ENCODE measurements at places on chromosomes 7 and 10.

- peak; percentile 96 for DNase-seq
Measured at GRCh38 chr7:26658389-26659084, 205.9 kb downstream of the SKAP2 start.

DNA sequence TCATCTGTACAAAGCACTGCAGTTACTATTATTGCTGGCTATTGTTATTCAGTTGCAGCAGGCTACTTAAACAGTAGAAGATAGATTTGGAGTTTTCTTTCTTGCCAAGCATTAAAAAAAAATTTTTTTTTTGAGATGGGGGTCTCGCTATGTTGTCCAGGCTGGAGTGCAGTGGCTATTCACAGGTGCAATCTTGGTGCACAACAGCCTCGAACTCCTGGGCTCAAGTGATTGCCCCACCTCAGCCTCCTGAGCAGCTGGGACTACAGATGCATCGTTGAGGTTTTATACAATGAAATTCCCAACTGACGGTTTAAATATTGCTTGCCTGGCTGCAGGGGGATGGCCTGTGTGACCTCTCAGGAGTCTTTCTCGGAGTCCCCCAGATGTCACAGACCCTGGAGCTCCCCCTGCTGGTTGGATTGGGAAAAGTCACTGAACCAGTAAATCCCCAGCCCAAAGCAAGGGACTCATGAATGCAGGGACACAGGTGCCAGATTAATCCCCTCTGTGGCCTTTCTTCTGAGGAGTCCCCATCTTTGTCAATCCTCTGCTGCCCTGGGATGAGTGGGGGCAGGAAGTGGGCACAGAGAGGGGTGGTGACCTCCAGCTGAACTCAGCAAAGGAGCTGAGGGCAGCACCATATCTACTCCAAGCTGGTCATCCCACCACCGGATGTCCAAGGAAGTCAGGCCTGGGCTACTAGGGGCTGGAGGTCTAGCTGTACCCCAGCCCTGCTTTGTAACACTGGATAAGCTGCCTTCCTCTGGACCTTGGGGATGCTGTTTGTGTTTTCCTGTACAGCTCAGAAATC, 149.6 kb downstream of the C10orf105 start:
- DNase-seq, result peak; percentile 2

- DNase-seq, result no peak
Measured at GRCh38 chr7:157276731-157277562, 59.9 kb upstream of the DNAJB6 start.

DNA sequence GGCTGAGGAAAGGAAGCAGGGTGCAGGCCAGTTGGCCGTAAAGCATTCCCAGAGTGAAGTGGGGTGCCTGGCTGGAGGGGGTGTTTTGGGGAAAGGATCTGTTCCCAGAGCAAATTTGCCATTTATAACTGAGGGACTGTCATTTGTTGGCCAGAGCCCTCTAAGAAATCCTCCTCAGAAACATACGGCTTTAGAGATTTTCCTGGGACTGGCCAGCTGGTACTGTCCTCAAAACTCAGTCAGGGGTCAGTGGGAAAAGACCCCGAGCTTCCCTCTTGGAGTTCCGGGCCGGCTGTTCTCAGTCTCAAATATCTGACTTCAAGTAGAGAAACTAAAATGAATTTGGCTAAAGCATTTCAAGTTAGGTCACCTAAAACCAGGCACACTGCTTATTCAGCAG, 55.9 kb downstream of the ETV1 start:
- no peak for DNase-seq

DNA sequence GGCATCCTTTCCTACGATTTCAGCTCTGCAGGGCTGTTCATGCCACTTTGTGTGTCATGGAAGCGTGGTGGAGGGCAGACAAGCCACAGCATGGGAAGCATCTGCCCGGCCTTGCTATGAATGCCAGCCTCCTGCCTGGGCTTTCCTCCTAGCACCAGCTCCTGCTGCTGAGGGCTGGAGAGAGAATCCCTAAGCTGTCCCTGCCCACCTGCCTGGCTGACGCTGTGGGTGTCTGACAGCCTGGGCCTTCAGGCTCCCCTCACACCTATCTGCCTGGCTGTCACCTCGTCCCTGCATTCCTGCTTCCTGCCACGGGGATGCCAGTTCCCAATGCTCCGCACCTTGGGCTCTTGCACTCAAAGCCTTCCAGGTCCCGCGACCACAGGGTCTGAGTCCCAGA, 606.5 kb upstream of the MGMT start:
- no peak for DNase-seq

DNA sequence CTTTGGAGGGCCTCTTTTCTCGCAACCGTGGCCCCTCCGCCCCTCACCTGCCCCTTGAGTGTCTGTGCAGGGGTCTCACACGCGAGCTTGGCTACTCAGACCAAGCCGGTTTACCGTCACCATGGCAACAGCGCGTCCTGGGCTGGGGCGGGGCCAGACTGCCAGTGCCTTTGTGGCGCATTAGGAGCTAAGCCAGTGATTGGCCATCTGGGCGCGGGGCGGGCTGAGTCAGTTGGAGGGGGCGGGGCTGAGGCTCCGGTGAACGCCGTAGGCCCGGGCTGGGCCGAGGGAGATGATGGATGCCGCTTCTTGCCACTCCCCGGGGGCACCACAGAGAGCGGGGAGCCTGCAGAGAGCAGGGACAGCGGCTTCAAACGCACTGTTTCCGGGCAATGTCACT, 48.7 kb upstream of the FXYD4 start:
- DNase-seq, result no peak

- no peak for DNase-seq
Measured at GRCh38 chr10:118436742-118437141, 94.6 kb upstream of the FAM204A start.

DNA sequence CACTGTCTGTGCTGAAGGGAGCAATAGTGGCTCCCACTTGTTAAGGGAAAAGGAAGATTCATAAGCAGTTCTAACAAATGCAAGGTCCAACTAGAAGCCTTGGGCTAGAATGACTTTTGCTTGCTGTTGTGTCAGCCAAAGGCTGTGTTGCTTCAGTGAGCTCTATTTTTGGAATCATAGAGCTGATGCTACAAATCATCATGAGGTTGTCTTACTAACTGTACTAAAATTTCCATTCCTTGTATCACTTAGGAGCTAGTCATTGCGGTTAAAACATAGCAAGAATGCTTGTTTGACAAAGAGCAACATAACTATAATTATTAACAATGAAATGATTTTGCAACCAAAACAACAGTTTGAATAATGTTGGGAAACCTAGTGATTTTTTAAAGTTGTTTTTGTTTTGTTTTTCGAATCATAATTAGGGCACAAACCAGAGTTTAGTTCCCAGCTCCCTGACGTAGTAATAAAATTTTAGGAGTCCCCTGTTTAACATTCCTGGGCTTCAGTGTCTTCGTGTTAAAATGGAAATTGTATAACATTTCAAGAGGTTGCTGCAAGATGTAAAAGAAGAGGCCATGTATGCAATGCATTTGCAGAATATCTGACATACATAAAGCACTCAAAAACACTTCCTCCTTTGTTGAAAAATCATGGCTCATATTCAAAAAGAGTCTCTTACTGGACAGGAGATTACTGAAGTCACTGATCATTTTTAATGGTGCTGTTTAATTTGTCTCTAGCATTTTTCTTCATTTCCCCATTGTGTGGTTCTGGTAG, 183.4 kb downstream of the MACC1 start:
- DNase-seq, result no peak

- DNase-seq, result no peak
Measured at GRCh38 chr7:47026780-47027361, 555.0 kb downstream of the TNS3 start.

- no peak for DNase-seq
Measured at GRCh38 chr10:25614652-25615051, 319.4 kb upstream of the MYO3A start.

DNA sequence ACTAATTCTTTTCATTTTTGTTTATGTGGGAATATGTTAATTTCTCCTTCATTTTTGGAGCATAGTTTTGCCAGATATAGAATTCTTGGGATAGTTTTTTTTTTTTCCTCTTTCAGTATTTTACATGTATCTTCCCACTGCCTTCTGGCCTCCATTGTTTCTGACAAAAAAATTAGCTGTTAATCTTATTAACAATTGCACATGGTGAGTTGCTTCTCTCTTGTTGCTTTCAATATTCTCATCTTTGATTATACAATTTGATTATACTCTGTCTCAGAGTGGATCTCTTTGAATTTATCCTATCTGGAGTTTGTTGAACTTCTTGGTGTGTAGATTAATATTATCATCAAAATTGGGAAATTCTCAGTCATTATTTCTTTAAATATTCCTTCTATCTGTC, 41.4 kb upstream of the HABP2 start:
- DNase-seq, result no peak

- DNase-seq, result no peak
Measured at GRCh38 chr10:61169294-61169693, 225.3 kb upstream of the RHOBTB1 start.

- no peak for DNase-seq
Measured at GRCh38 chr10:48418189-48418788, 111.8 kb downstream of the MAPK8 start.

GRCh38 chr10:22803261-22803885, 89.0 kb upstream of the PIP4K2A start:
- no peak for DNase-seq

GRCh38 chr10:130889780-130890179, 421.7 kb downstream of the TCERG1L start:
- no peak for DNase-seq

- DNase-seq, result no peak
Measured at GRCh38 chr10:11336722-11337162, 274.7 kb downstream of the USP6NL start.

DNA sequence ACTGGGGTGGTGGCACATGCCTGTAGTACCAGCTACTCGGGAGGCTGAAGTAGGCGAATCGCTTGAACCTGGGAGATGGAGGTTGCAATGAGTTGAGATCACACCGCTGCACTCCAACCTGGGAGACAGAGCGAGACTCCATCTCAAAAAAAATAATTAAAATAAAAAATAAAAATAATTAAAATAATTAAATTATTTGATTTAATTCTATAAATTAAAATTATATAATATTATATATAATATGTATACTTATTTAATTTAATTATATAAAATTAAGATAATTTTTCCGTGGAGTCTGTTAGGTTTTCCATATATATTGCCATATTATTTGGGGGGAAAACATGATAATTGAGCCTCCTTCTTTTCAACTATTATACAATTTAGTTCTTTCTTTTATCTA, 12.0 kb downstream of the WIPF3 start:
- no peak for DNase-seq

- DNase-seq, result no peak
Measured at GRCh38 chr7:122577449-122578003, 121.4 kb downstream of the RNF133 start.

DNA sequence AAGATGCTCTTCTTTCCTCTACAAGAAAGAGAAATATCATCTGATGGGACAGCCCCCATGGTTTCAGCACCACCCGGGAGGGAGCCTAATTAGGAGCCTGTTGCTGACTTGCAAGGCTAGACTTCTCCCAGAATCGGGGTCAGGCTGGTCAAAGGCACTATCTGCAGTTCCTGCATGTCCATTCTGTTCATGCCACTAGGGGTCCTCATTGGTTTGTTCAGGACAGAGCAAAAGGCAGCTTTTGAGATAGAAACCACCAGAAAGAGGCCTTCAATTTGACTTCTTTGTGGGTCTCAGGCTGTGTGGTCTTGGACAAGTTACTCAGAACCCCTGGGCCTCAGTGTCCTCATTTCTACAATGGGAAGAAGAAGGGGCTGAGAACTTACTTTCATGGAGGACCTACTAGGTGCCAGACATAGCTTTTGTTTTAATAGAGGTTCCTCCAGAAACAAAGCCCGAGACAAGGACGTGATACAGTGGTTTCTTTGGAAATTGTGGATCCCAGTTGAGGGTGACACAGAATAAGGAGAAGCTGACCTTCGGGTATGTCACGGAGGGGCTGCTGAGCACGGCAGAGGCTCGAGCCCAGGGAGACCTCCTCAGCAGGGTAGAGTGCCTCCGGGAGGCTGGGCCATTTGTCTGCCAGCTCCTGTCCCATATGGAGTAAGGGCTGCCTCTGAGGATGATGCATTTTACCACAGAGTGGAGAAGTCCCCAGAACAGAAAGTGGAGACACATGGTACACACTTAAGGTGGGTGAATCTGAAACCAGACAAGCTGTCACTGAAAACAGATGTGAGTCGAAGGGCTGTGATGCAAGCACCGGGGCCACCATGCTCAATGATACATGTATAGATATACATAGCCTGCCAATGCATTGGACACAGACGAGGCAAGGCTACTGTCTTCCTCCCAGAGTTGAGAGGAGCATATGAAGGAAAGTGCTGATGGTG, 33.1 kb upstream of the NEUROD6 start:
- DNase-seq, result peak; percentile 32

- no peak for DNase-seq
Measured at GRCh38 chr7:95011146-95011928, 103.9 kb downstream of the PPP1R9A start.

GRCh38 chr7:136925556-136925955, 57.1 kb downstream of the CHRM2 start:
- DNase-seq, result no peak

GRCh38 chr7:25779002-25779546, 372.9 kb upstream of the NFE2L3 start:
- DNase-seq, result no peak

GRCh38 chr10:126671402-126671975, 996 bp upstream of the C10orf90 start:
- no peak for DNase-seq

GRCh38 chr10:13930120-13930519, 343.4 kb downstream of the PRPF18 start:
- no peak for DNase-seq

DNA sequence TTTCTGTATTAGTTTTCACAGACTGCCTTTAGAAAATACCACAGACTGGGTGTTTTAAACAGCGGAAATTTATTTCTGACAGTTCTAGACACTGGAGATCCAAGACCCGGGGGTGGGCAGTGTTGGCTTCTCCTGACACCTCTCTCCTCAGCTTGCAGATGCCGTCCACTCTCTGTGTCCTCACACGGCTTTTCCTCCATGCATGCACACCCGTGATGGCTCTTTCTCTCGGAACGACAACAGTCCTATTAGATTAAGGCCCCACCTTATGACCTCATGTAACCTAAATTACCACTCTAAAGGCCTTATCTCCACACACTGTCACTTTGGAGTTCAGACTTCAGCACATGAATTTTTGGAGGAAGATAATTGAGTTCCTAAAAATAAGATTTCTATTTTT, 142.9 kb upstream of the VWC2 start:
- DNase-seq, result no peak

- DNase-seq, result no peak
Measured at GRCh38 chr10:76647301-76647700, 990.3 kb downstream of the KCNMA1 start.

DNA sequence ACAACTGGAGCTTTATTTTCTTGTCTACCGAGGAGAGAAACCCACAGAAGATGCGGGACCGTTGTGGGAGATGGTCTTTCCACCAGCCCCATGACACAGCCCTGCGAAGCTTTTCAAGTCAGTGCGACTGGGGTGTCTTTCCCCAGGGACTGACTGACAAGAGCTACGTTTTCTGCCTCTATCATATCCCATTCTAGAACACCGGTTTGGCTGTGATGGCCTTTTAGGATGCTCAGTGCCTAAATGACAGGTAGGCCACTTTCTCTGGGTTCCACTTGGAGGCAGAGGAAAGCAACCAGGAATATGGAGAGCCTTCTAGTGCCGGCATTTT, 16.9 kb downstream of the SLC13A4 start:
- DNase-seq, result no peak

All from NCI-H748 treated with DMSO at 0.1 percent for 48 hours (cell line).